Activated T-helper 1 cell treated with anti-CD3 and anti-CD28 coated beads, Interleukin-12 subunit alpha, Interleukin-12 subunit beta, Interleukin-2, Interleukin-4 antibody, amounts not matched to agents 30 ng/mL and 10 ng/mL and 1 ng/mL, durations not matched to agents 14 hours and 24 hours and 36 hours (primary cell): ENCODE measurements at places on chromosomes 5 and 9. TPM values are rescaled to one million over a fixed set of nuclear protein-coding genes. Genes with fewer than 3 reads are reported as not detected.
A peak's percentile ranks its signal among the peaks of the same experiment; 100 is the strongest.

- H3K27me3 ChIP-seq = peaks cover 6% of the 10 kb centered on the region
- H3K4me1 ChIP-seq = no peaks in the 10 kb centered on the region
- no peak overlapping the region for H3K27ac ChIP-seq
- no peak for DNase-seq
These were observed 298.6 kb downstream of the AGTPBP1 start for GRCh38 chr9:85443190-85443598.

- peak overlapping the region; percentile 92 for H3K27ac ChIP-seq
- no peak for DNase-seq
- H3K36me3 ChIP-seq = peaks cover 12% of the 10 kb centered on the region
- H3K4me3 ChIP-seq = peak overlapping the region; percentile 81
- H3K4me1 ChIP-seq = peaks cover 96% of the 10 kb centered on the region
These were observed 22.4 kb upstream of the TNFAIP8 start for GRCh38 chr5:119333421-119333851.

The TMEM252 gene
- not detected in 2 replicates for total RNA-seq

DNA sequence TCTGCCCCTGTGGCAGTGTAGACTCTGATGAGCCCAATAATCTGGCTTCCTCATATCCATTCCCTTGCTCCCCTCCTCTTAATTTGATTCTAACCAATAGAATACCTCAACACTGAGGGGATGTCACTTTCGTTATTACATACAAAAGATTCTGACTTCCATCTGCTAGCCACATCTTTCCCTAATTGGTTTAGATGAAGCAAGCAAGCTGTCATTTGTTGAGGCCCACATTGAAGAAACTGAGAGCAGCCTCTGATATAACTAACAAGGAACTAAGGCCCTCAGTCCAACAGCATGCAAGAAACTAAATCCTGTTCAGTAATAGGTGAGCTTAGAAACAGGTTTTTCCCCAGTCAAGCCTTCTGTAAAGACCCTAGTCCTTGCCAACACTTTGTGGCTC is 5.8 kb downstream of the ADAMTS6 start:
- DNase-seq = no peak
- peaks cover 14% of the 10 kb centered on the region for H3K27me3 ChIP-seq
- H3K4me1 ChIP-seq = no peaks in the 10 kb centered on the region
- no peak overlapping the region for H3K27ac ChIP-seq

DNA sequence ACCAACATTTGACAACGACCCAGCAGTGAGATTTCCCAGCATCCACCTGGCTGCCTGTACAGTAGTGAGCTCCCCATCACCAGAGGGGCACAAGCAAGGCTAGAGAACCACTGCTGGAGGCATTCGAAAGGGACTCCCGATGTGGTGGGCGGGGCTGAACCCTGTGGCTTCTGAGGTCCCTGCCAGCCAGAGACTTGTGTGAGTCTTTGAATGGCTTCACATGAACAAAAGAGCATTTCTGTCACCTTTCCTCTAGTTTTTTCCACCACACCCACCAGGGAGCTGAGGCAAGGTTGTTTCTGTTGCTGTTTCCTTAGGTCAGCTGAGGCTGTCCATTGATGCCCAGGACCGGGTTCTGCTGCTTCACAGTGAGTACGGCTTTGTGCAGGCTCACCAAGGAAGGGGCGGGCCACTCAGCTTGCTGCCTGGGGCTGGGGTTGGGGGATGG is 15.7 kb downstream of the RGS3 start:
- H3K27ac ChIP-seq = no peak overlapping the region
- H3K4me1 ChIP-seq = peaks cover 13% of the 10 kb centered on the region
- no peaks in the 10 kb centered on the region for H3K36me3 ChIP-seq
- H3K4me3 ChIP-seq = no peak overlapping the region
- peak; percentile 9 for DNase-seq

DNA sequence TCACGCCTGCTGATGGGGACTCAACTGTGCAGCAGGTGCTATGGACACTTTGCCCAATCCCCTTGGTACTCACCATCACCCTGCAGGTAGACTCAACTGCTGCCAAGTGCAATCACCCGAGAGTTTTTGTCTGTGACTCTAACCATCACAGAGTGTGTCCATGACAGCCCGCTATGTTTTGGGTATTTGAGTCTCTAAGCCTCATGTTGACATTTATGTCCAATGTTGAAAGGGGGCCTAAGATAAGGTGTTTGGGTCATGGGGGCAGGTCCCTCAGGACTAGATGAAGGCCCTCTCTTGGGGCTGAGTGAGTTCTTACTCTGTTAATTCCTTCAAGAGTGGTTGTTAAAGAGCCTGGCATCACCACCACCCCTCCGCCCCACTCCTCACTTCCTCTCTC is 44.1 kb upstream of the GABRP start:
- no peak for DNase-seq
- H3K27ac ChIP-seq = no peak overlapping the region
- H3K36me3 ChIP-seq = no peaks in the 10 kb centered on the region
- H3K27me3 ChIP-seq = peaks cover 10% of the 10 kb centered on the region
- H3K4me3 ChIP-seq = no peak overlapping the region
- H3K4me1 ChIP-seq = no peaks in the 10 kb centered on the region

The MTMR12 gene
- 26.2 and 29.9 TPM in 2 replicates for total RNA-seq

GRCh38 chr5:106587-106986 is 14.6 kb downstream of the PLEKHG4B start:
- no peak for DNase-seq
- H3K36me3 ChIP-seq = no peaks in the 10 kb centered on the region
- peaks cover 5% of the 10 kb centered on the region for H3K27me3 ChIP-seq
- no peaks in the 10 kb centered on the region for H3K4me1 ChIP-seq
- H3K4me3 ChIP-seq = no peak overlapping the region

DNA sequence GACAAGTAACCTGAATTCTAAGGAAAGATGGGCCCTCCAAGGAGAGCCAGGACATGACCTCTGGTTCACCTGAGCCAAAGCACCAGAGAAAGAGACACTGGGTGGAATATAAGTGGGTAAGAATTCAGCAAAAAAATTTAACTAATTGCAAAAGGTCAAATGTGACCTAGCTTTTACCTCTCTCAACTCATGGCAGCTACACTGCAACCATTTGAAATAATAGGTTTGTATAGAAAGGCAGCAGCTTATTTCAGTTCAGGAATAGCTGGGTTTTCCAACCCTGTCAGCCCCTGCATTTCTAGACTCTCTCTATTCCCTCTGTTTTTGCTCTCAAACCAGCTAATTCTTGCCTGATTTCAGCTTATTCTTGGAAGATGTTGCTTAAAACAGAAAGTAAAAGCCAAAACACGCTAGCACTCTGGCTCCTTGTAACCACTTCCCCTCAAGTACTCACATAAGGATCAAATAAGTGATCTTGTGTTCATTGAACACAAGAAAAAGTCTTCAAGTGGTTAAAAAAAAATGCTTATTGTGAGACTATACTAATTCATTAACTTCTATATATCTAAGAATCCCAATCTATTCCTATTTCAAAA is 101.1 kb upstream of the NR4A3 start:
- peak; percentile 6 for DNase-seq
- peaks cover 34% of the 10 kb centered on the region for H3K4me1 ChIP-seq
- H3K36me3 ChIP-seq = no peaks in the 10 kb centered on the region
- peak overlapping the region; percentile 71 for H3K4me3 ChIP-seq

DNA sequence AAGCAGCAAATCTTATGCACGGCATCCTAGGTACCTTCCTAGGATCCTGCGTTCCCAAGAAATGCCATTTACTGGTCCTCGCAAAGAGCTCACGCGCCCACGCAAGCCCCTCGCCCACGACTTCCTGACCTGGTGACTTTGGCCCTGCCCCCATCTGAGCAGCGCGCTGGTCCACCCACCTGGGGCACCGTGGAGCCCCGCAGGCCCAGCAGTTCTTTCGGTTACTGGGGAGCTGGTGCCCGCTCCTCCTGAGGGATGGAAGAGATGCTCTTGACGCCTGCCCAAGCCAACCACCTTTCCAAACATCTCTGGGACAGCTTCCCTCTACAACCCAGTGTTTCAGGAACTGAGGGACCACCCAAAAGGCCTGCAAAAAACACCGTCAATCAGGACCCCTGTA is 16.7 kb downstream of the EQTN start:
- H3K4me1 ChIP-seq = peaks cover 10% of the 10 kb centered on the region
- no peaks in the 10 kb centered on the region for H3K36me3 ChIP-seq
- H3K4me3 ChIP-seq = no peak overlapping the region
- H3K27me3 ChIP-seq = peaks cover 6% of the 10 kb centered on the region
- no peak for DNase-seq

- no peak for DNase-seq
- no peaks in the 10 kb centered on the region for H3K4me1 ChIP-seq
- H3K36me3 ChIP-seq = no peaks in the 10 kb centered on the region
- no peaks in the 10 kb centered on the region for H3K27me3 ChIP-seq
- no peak overlapping the region for H3K27ac ChIP-seq
- H3K4me3 ChIP-seq = no peak overlapping the region
These were observed 205.4 kb downstream of the CDH18 start for GRCh38 chr5:19782566-19782965.

DNA sequence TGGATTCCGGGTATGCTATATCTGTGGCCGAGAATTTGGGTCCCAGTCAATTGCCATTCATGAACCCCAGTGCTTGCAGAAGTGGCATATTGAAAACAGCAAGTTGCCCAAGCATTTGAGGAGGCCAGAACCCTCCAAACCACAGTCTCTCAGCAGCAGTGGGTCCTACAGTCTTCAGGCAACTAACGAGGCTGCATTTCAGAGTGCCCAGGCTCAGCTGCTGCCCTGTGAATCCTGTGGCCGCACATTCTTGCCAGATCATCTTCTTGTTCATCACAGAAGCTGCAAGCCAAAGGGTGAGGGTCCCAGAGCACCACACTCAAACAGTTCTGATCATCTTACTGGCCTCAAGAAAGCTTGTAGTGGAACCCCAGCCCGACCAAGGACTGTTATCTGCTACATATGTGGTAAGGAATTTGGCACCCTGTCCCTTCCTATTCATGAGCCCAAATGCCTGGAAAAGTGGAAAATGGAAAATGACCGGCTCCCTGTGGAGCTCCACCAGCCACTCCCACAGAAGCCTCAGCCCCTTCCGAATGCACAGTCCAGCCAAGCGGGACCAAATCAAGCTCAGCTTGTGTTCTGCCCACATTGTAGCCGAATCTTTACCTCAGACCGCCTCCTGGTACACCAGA is 23.0 kb downstream of the ZNF474 start:
- H3K4me3 ChIP-seq = no peak overlapping the region
- H3K4me1 ChIP-seq = no peaks in the 10 kb centered on the region
- H3K36me3 ChIP-seq = no peaks in the 10 kb centered on the region
- no peak for DNase-seq
